ENCODE measurements at places on chromosomes 1 and 21. TPM values are rescaled to one million over a fixed set of nuclear protein-coding genes. Genes with fewer than 3 reads are reported as not detected.

DNA sequence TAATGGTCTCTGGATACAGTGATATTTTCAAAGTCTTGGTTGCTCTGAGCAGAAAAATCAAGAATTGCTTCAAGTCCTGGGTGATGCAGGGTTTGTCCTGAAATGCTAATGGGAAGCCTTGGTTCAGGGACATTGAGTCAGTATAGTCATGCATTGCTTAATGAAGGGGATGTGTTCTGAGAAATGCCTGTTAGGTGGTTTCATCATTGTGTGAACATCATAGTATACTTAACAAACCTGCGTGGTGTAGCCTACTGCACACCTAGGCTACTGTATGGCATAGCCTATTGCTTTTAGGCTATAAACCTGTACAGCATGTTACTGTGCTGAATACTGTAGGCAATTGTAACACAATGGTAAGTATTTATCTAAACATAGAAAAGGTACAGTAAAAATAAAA, 36.4 kb downstream of the TBCE start:
- H3K4me3 ChIP-seq = no peak overlapping the region
- H3K36me3 ChIP-seq = no peaks in the 10 kb centered on the region
- no peak overlapping the region for H3K27ac ChIP-seq

CHODL gene
- total RNA-seq = 0.30 TPM

GRCh38 chr1:5947071-5947821, 45.0 kb downstream of the NPHP4 start:
- H3K27me3 ChIP-seq = no peaks in the 10 kb centered on the region
- no peak for DNase-seq
- H3K4me3 ChIP-seq = no peak overlapping the region

- no peak overlapping the region for H3K4me3 ChIP-seq
- no peaks in the 10 kb centered on the region for H3K36me3 ChIP-seq
- DNase-seq = no peak
- H3K4me1 ChIP-seq = no peaks in the 10 kb centered on the region
Measured at GRCh38 chr21:43012596-43012995, 38.2 kb downstream of the PKNOX1 start.

GRCh38 chr1:117590273-117590925, 15.4 kb upstream of the TENT5C start:
- DNase-seq = no peak
- no peaks in the 10 kb centered on the region for H3K4me1 ChIP-seq

VSIG8 gene
- total RNA-seq = not detected

CTNNBIP1 gene
- total RNA-seq = 20.7 TPM

ADAMTS5 gene
- total RNA-seq = 30.8 TPM
